Hindlimb muscle (tissue), 1 donor: ENCODE measurements at places on chromosomes 7 and 10. TPM values are rescaled to one million over a fixed set of nuclear protein-coding genes. Genes with fewer than 3 reads are reported as not detected.
A peak's percentile ranks its signal among the peaks of the same experiment; 100 is the strongest.

DNA sequence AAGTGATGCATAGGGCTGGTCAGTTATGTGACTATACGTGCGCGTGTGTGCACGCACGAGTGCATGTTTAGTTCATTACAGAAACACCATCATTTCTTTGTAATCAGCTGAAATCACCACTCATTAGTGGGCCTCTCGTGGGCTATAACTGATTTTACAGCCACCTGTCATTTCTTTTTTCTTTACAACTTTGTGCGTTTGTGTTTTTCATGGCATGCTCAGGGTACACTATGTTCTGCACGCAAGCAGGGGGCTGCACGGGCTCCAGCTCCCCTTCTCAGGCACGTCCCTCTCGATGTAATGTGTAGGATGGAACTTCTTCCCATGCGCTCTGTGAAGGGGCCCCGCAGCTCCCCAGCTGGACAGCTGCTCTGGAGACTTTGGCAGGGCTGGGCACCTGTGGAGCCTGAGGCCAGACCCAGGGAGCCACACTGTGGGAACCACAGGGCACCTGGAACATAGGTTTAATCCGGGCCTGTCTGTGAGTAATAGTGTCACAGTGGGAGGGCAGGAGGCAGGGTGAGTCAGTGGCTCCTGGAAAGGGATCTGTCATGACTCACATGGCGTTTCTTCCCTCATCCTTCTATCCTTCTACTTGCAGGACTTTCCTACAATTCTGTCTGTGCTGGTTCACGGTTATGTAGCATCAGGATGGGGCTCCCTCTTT lies 4.9 kb downstream of the GCK start:
- no peak for DNase-seq

The BLNK gene
- 3.4 TPM for polyA plus RNA-seq

The ZNF25 gene
- polyA plus RNA-seq, result 11.9 TPM

- no peak for DNase-seq
Observed at GRCh38 chr10:16799621-16800020, 17.6 kb downstream of the RSU1 start.

- no peak for DNase-seq
Observed at GRCh38 chr7:391411-391951, 101.5 kb downstream of the FOXL3 start.

The FAM13C gene
- polyA plus RNA-seq, result 31.2 TPM

The ANKRD2 gene
- 24.2 TPM for polyA plus RNA-seq

- no peak for DNase-seq
Observed at GRCh38 chr7:78232806-78233205, 434.2 kb downstream of the PHTF2 start.

DNA sequence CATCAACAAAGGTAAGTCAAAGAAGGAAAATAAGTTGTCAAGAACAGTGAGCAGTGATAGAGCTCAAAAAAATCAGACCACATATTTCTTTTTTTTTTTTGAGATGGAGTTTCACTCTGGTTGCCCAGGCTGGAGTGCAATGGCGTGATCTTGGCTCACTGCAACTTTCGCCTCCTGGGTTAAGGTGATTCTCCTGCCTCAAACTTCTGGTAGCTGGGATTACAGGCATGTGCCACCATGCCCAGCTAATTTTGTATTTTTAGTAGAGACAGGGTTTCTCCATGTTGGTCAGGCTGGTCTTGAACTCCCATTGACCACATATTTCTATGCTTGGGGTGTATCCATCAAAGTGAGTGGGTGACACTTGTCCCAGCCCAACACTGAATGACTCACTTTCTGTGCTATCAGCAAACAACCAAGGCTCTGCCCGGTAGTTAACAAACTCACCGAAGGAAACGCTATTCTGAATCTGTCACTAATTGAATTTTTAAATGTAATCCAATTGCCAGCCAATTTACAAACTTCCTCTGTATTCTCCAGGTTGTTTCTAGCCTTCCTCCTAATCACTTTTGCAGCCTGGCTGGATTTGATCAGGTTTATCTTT lies 19.6 kb upstream of the SMNDC1 start:
- DNase-seq, result no peak

- no peak for DNase-seq
Observed at GRCh38 chr10:110324805-110325280, 20.1 kb upstream of the SMNDC1 start.

The EVX1 gene
- polyA plus RNA-seq, result not detected

- peak; percentile 93 for DNase-seq
Observed at GRCh38 chr10:121536310-121536913, 61.8 kb downstream of the FGFR2 start.

The ARPC1A gene
- 59.5 TPM for polyA plus RNA-seq

The CREB5 gene
- polyA plus RNA-seq, result 24.4 TPM

GRCh38 chr7:47285860-47286491 lies 295.9 kb downstream of the TNS3 start:
- DNase-seq, result peak; percentile 26

DNA sequence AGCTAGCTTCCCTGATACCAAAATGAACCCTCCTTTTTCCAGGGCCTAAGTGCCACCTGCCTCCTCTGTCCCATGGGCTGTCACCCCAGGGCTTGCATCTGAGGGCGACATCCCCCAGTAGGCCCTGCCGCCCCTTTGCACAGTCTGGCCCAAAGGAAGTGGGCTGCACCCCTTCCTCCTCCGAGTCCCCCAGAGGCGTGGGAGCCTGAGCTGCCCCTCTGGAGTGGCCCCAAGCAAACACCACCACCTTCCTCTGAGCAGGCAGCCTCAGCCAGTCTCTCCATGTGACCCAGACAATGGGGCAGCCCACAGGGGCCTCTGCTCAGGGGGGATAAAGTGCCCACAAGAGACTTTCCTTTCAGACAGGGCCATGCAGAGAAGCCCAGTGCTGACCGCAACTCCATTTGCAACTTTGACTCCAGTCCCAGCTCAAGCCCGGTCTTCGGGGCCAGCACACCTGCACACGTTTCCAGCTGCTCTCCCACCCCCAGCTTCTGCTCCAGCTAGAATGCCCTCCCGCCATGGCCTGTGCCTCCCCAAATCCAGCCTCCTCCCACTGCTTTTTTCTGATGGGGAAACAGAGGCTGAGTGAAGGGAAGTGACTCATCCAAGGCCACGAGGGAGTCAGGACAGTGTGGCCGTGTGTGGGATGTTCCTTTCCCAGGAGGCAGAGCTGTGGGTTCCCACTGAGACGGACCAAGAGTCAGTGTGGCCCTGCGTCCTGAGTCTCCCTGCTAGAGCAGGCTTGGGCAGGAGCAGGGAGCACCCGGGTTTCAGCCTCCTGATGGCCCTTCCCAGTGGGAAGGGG lies 111.9 kb downstream of the ZMIZ1 start:
- no peak for DNase-seq

DNA sequence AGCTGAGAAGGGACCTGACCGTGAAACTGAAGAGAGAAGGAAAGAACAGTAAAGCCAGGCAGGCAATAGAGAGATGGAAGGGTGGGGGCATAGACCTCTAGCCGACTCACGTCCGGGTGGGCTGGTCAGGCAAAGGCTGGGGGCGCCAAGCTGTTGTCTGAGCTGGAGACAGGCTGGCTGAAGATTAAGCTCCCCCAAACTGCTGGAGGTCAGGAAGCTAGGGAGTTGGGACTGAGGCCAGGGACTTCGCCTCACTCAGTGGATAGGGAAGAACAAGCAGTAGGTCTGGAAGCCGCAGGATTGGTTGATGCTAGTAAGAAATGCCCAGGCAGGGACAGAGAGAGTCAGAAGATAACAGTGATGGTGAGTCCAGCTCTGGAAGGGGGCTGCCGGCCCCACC lies 5.3 kb downstream of the PITX3 start:
- DNase-seq, result no peak

DNA sequence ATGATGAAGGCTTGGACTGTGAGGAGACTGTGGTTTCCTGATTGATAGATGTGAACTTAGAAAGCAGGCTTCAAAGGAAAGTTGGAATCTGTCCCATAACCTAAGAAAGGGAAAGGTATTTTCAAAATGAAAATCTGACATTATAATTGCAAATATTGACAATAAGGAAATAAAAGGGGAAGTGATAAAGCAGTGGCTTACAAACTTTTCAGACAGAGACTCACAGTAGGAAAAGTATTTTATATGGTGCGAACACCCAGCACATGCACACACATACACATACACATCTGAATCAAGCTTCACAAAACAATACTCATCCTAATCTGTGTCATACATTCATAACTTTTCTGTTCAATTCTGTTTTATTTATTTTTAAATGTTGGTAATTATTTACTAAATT lies 4.8 kb downstream of the PON1 start:
- no peak for DNase-seq

GRCh38 chr7:80259-81067 lies 111.9 kb upstream of the FAM20C start:
- DNase-seq, result no peak

The HOXA7 gene
- polyA plus RNA-seq, result 13.5 TPM

DNA sequence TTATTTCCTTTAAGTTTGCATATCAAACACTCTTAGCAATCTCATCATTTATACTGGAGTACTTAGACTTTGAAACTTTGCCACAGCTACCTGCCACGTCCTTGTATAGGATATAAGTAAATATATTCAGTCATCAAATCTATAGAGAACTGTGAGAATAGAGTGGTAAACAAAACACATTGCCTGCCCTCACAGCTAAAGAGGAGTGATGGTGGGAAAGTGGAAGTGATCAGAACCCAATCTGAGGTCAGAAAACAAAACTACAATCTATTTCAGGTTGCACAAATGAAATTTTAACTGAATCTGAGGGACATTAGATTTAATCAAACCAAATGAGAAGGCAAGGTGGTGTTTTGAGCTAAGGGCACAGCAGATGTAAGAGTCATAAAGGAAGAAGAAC lies 74.8 kb downstream of the ZEB1 start:
- DNase-seq, result no peak

- no peak for DNase-seq
Observed at GRCh38 chr7:115410972-115411686, 489.2 kb downstream of the MDFIC start.

The DGKB gene
- polyA plus RNA-seq, result 0.35 TPM

DNA sequence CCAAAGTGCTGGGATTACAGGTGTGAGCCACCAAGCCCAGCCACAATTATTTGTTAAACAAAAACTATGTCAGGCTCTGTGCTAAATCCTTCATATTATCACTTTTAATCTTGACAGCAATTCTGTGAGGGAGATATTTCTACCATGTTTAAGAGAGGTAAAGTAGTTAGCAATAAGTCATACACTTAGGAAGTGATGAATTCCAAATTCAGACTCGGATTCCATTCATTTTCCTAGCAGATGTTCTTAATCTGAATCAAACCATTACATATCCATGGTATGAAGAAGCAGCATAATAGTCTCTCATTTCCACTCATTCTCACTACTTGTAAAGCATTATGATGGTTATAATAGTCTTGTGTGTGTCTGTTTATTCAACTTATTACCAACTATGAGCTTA lies 2.9 kb upstream of the CD36 start:
- DNase-seq, result no peak

GRCh38 chr10:12500381-12501303 lies 151.3 kb downstream of the CAMK1D start:
- DNase-seq, result no peak

GRCh38 chr10:49222170-49222569 lies 34.0 kb upstream of the TMEM273 start:
- no peak for DNase-seq

DNA sequence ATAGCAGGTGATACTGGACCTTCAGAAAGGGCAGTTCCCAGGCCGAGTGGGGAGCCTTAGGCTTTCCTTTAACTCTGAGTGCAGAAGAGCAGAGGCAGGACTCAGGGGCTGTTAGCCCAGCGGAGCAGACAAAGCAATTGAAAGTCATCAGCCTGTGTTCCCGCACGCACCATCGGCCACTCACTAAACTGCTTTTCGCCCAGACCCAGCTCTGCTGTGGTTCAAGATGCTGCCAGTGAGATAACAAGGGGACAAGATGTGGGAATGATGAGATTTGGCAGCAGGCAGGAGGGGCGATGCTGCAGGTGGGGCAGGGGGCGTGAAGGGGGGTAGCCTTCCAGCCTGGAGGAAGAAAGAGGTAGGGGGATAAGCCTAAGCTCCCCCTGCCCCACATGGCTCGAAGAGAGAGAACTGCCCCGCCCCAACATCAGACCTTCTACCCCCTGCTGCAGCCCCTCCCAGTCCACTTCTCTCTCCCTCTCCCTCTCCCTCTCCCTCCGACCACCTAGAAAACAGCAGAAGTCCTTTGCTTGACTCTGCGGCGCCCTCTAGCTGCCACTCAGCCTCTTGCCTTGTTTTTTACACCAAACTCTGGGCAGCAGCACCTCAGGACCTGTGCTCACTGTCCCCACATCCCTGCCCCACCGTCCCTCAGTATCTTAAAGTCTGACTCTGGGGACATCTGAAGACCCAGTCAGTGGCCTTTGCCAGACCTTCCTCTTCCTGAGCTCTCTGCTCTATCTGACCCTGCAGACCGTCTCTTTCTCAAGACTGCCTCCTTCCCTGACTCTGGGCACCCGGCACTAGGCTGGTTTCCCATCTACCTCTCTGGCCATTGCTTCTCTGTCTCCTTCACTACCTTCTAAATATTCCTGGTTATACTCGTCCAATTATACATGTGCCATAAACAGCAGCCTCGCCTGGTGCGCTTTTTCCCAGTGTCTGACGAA lies 110.5 kb downstream of the C10orf105 start:
- peak; percentile 73 for DNase-seq

DNA sequence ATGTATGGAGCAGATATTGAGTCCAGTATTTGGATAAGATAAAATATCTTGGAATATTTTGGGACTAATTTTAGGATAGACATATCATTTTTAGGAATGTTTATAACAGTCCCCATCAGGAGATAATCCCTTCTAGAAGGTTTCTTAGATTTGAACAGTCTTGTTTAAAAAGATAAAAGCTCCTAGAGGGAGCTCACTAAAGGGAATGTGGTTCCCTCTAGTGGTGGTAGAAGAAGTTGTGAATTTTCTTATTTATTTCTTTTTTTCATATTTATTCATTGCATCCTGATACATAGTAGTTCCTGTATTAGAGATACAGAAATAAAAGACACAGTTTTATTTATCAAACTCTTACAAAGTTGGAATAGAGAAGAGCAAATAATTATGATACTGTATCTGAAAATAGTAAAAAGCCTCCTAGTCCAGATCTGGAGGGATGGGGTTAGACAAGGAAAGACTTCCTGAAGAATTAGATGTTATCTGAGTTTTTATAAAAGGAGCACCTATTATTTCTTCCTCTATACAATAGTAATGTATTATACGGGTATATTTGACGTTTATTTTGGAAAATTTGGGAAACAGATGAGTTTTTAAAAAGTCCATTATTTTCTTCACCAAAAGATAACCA lies 24.5 kb upstream of the KLF14 start:
- DNase-seq, result peak; percentile 58

GRCh38 chr7:116113310-116113709 lies 82.7 kb upstream of the TFEC start:
- no peak for DNase-seq

The PKD2L1 gene
- polyA plus RNA-seq, result not detected

DNA sequence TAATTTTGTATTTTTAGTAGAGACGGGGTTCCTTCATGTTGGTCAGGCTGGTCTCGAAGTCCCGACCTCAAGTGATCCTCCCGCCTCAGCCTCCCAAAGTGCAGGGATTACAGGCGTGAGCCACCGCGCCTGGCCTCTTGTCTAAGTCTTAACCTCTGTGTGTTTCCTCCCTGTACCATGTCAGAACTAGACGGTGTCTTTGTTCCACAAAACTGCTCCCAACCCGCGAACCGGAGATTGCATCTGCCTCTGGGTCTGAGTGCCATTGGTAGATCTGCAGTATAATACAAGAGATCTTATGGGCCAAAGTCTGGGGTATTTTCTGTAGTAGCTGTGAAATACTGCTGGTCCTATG lies 1.3 kb upstream of the EEF1AKMT2 start:
- DNase-seq, result no peak
